ENCODE measurements at places on chromosomes 1 and 21.

DNA sequence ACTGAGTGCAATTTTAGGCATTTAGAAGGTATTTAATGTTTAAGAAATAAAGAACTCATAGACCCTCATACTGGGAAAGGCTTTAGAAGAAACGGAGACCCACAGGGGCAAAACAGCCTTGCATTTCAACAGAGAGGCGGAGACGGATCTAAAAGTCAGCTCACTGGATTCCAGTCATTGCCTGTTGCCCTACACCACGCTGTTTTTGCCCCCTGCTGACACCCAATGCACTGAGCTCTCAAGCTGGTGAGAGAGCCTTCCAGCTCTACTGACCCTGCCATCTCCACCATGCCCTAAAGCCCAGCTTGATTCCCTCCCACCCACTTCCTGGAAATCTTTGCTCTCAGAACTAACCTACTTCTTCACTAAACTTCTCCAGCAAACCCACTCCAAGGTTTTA lies 7.2 kb upstream of the TRAF3IP3 start:
- no peak for DNase-seq

- no peak for DNase-seq
Observed at GRCh38 chr1:43908858-43909257, 24.7 kb upstream of the ARTN start.

- no peak for DNase-seq
Observed at GRCh38 chr21:22804151-22804550, 1805.9 kb downstream of the NCAM2 start.

GRCh38 chr21:29254550-29254949 lies 44.2 kb upstream of the BACH1 start:
- DNase-seq: no peak

- DNase-seq: no peak
Observed at GRCh38 chr1:81598623-81599022, 202.1 kb upstream of the ADGRL2 start.

DNA sequence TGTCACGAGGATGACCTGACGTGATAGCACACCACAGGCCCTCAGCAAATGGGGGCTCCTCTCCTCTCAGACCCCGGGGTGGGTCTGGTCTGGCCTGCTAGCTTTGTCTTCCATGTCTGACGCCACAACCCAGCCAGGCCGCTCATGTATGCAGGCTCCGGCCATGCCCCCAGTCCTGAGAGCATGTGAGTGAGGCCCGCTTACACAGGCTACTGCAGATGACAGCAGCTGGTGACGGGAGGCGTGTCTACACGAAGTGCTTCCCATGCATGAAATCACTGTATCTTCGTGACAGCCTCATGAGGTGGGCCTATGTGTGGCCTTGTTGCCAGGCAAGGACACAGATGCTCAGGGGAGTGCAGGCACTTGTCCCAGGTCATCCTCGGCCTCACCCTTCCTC lies 16.4 kb downstream of the WNT4 start:
- no peak for DNase-seq

- DNase-seq: no peak
Observed at GRCh38 chr1:231931846-231932454, 305.4 kb downstream of the DISC1 start.

DNA sequence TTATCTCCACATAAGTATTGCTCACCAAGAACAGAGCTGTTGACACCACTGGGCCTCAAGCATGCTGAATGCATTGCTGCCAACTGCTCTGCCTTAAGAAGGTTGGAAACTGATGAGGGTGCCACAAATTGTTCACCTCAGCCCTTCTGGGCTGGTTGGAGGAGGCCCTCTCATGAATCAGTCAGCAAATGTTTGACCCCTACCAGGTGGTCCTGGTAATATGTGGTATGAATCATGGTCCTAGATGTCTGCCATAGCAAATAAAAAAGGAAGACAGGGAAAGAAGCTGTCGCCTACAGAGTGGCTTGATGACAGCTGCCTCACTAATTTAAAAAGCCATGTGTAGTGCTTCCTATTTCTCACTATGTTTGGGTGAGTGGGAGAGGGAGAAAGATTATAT lies 12.2 kb downstream of the SPATA46 start:
- DNase-seq: no peak

DNA sequence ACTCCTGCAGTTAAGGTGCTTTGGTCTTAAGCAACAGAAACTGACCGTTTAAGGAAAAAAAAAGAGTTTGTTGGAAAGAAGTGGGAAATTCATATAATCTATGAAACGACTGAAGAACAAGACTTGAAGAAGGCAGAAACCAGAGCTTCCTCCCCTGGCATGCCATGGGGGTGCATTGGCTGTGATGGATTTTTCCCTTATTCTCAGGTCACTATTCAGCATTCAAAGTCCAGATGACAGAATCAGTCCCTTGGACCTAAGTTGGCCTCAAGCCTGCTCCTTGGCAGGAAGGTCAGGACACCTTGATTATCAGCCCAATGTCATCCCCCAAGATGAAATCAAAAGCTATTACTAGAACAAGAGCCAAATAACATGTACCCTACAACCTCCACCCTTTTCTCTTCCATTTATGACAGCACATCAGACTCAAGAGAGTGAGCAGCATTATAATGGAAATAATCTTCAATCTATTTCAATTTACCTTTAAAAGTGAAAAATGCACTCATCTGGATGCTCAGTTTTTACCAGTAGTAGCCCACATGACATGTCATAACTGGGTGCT lies 15.8 kb upstream of the TMEM9 start:
- no peak for DNase-seq

GRCh38 chr1:193749868-193750267 lies 563.5 kb upstream of the B3GALT2 start:
- DNase-seq: no peak

GRCh38 chr1:116252785-116253184 lies 120.3 kb upstream of the ATP1A1 start:
- DNase-seq: no peak

GRCh38 chr1:21857142-21857839 lies 45.2 kb downstream of the LDLRAD2 start:
- DNase-seq: no peak

- no peak for DNase-seq
Observed at GRCh38 chr1:176444286-176444685, 18.7 kb upstream of the PAPPA2 start.

GRCh38 chr1:179630719-179631118 lies 39.1 kb downstream of the TDRD5 start:
- DNase-seq: no peak

GRCh38 chr1:85224734-85225623 lies 24.2 kb upstream of the SYDE2 start:
- no peak for DNase-seq

DNA sequence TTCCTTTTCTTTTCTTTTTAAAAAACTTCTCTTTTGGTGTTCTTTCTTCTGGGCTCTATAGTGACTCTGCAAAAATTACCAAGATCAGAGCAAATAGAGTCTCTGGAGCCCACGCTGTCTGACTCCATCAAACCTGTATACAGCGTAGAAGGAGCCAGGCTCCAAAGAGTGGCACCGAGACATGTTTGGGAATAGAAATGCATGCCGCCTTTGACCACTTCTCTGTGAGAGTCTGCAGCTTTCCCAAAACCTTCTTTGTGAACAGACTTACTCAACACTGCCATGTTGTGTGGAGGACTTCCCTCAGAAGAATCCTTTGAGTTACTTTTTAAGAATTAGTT lies 55.3 kb downstream of the GORAB start:
- no peak for DNase-seq

- DNase-seq: no peak
Observed at GRCh38 chr1:209485167-209485566, 98.3 kb upstream of the CAMK1G start.

- DNase-seq: no peak
Observed at GRCh38 chr1:206001476-206001888, 1.7 kb downstream of the RAB7B start.

- DNase-seq: no peak
Observed at GRCh38 chr1:94560333-94560732, 18.8 kb upstream of the F3 start.

DNA sequence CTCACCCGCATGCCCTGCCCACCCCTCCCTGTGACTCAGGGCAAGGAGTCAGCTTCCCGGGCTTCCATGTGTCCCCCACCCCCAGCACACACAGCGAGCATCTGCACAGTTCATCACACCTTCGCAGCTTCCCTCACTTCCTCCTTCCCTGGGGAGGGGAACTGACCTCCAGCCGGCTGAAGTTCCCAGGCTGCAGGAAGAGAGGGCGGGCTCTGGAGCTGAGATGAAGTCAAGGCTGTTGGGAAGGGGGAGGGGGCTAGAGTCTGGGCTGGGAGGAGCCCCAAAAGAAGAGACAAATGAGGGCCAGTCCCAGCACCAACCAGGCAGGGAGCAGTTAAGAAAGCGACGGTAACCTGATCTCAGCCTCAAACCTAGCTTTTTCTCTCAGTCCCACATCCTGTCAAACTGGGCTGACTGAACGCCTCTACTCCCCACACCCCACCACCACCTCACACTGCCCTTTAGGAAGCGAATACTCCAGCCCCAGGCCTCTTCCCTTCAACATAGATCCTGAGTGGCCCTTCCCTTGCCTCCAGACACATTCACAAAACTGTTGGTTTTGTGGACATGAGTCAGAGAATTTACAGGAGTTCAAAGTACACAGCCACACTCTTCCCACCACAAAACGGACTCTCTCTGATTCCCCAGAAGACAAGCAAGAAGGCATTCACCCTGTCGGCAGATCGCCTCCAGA lies 1.8 kb downstream of the RHOC start:
- no peak for DNase-seq

DNA sequence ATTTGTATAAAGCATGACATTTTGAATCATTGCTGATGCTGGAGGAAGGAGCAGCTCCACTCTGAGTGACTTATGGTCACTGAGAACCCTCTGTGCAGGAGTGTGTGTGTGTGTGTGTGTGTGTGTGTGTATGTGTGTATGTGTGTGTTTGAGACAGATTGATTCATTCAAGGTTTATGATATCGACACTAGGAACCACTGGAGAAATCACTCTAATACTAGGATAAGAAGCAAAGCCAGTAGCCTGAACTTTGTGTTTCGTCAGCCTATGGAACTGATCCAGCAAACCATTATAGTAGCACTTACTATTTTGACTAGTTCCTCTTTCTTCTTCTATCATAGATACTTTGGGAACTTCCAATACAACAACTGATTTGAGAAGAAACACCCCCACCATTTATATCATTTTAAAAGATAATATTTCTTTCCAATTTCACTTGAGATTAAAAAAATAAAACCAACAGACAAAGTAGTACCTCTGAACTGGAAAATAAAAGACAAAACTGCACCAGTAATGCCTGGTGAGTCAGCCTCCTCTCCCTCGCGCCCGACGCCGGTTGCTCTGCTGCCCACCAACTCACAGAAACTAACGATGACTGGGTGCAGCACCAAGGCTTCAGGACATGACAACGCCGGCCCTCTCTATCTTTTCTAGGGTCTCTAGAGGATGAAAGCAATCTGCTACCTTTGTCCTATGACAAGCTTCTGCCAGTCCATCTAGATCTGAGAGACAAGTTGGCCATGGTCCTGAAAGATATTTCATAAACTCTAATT lies 20.9 kb downstream of the SLAMF1 start:
- DNase-seq: no peak

- DNase-seq: no peak
Observed at GRCh38 chr1:158067662-158068061, 74.2 kb downstream of the KIRREL1 start.

DNA sequence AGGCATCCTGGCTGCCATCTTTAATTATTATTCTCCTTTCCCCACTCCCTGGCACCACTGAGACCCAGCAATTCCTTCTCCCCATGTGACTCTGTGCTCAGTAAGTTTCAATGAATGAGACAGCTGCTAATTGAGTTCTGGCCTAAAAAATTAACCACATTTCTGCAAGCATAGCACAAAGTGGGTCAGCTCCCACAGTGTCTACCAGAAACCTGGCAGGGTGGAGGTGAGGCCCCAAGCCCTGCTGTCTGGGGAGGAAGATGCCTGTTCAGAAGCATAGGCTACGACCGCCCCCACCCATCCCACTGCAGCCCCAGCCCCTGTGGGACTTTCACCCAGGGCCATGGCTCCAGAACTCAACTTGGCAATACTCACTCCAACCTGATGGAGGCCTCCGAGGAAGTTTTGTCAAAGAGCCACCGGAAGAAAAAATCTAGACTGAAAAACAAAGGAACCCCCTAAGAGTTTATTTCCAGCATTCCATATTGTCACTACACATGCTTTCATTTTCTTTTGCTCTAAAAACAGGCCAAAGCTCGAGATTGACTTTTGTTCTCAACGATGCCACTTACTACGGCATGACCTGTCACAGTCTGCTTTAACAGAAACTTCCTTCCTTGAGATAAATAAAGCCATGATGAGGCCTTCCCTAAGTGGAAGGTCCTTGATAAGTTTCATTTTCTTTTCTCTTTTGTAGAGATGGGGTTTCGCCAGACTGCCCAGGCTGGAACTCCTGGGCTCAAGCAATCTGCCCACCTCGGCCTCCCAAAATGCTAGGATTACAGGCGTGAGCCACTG lies 26.5 kb downstream of the TMEM63A start:
- DNase-seq: no peak

DNA sequence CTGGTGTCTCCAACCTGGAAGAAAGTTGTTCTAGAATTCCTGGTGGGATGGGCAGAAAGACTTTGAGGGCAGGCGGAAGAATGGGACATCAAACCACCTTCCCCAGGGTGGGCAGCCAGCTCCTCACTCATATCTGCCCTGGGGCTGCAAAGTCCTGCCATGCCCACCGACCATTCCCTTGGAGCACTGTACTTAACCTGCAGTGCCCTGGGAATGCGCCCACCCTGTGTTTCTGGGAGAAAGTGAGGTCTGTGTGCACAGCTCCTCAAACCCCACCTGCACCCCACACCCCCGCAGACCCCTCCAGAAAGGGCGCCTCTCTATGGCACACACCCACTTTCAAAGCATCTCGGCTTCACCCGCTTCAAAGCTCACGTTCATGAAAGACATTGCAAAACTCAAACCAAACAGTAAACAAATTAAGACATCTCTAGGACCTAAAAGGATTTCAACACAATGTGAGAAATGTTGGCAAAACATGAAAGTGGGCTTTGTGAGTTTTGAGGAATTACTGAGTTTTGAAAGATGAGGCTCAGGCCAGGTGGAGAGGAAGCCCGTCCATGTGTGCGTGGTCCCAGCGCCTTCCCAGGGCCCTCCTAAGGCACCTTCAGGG lies 25.1 kb downstream of the KRTAP10-1 start:
- DNase-seq: no peak

GRCh38 chr1:25216123-25216522 lies 16.2 kb downstream of the SYF2 start:
- DNase-seq: no peak

- no peak for DNase-seq
Observed at GRCh38 chr1:79588719-79589118, 582.2 kb upstream of the ADGRL4 start.

DNA sequence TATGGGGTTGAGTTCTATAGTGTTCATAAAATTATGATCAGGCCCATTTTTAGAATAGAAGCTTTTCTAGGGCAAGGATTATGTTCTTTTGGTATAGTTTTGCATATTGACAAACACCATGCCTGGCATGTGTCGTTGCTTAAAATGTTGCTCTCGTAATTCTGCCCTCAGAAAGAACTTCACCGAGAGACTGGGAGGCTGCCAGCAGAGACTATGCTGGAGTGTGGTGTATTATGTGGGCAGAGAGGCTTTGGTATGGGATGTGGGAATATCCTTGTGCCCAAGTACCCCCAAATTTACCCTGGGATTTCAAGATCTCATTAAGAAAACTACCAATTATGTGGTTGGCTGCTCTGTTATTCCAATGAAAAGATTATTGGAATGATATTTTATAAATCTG lies 27.9 kb downstream of the PGM1 start:
- DNase-seq: no peak

- DNase-seq: no peak
Observed at GRCh38 chr1:110133436-110133835, 16.9 kb upstream of the SLC6A17 start.
